Activated CD4-positive, alpha-beta T cell treated with anti-CD3 and anti-CD28 coated beads, Interleukin-2, amount 10 ng/mL, durations not matched to agents 7 days and 5 days (primary cell): ENCODE measurements at places on chromosomes 16 and 17.

DNA sequence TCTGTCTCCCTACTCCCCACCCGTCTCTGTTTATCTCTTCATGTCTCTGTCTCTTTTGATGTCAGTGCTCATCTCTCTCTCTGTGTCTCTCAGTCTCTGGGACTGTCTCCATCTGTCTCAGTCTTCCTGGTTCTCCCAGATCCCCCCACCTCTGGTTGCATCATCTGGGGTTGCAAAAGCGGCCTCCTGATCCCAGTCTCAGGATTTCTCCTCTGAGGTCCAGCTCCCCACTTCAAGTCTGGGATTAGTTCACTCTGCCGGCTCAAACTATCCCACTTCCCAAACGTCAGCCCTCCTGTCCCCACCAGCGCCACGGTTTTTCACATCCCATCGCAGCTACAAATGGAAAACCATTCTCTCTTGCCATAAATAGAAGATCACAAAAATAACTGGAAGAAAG is 9.0 kb downstream of the TEKT5 start:
- DNase-seq = no peak

GRCh38 chr17:57970710-57971109 is 15.5 kb upstream of the CUEDC1 start:
- DNase-seq = no peak

DNA sequence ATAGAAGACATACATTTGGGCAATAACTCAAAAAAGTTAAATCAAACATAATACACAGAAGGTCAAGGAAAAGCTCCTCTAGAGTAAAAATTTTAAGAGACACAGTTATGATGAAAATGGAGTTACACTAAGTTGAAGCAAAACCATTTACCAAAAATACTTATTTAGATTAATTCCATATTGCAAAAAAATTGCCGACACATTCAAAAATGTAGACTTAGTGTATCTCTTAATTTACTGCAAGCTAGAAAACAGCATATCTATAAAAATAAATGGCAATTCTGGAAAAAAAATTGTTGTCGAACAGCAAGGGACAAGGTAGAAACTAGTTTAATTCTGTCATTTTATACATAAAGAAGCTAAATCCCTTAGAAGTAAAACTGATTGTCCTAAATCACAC is 248.7 kb upstream of the KIF2B start:
- DNase-seq = no peak

GRCh38 chr16:4376893-4377572 is 5.4 kb downstream of the VASN start:
- DNase-seq = no peak

- no peak for DNase-seq
Observed at GRCh38 chr16:67396159-67397035, 3.1 kb upstream of the TPPP3 start.

DNA sequence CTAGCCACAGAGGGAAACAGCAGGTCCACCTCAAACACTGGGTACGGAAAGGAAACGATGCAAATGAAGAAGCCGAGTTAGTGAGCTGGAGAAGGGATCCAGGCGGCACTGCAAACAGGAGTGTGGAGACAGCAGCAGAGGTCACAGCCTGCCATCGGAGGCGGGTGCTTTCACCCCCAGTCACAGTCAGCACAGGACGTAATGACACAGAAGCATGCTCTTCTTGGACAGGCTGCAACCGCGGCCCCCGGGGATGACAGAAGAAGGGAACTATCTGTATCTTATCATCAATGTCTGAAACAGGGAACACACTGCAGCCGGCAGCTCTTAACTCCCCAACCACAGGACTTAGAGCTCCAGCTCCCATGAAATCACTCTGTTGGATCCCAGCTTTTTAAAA is 16.1 kb upstream of the SLC38A8 start:
- DNase-seq = no peak

GRCh38 chr17:57517632-57518456 is 227.3 kb downstream of the CCDC182 start:
- DNase-seq = no peak

GRCh38 chr16:85715169-85716021 is 26.6 kb upstream of the GINS2 start:
- DNase-seq = no peak

DNA sequence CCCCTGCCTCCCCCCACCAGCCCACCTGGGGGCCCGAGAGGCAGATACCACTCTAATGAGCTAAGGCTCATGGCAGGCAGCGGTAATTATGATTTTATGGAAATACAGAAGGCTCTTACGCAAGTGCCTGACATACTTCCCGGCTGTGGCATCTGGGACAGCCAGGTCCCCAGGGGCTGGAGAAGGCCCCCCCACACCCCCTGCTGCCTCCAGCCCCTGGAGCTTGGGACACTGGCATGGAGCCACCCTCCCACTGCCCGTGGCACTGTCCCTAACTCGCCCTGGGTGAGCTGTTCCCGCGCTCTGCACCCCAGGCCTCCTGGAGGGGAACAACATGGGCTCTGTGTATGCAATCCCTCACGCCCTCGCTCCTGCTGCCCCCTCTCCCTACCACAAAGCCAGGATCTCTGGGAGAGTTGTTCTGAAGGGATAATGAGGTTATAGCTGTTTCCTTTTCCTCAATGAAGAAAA is 5.4 kb upstream of the STAC2 start:
- DNase-seq = no peak

DNA sequence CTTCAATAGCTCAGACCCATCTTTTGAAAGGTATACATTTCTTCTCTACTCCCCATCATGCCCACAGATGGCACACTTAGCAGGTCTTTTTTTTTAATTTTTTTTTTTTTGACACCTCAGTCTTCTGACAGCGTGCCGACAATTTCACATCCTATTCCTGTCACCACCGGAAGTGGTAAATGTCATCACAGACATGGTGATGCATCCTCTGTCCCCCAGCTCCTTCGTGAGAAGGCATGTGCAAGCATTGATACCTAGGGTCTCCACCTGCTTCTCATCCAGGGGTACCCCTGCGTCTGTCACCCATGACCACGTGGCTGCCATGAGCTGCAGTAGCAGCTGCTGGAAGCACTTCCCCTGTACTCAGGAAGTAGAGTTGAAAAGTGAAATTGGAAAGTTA is 35.6 kb downstream of the ELAC2 start:
- DNase-seq = no peak

DNA sequence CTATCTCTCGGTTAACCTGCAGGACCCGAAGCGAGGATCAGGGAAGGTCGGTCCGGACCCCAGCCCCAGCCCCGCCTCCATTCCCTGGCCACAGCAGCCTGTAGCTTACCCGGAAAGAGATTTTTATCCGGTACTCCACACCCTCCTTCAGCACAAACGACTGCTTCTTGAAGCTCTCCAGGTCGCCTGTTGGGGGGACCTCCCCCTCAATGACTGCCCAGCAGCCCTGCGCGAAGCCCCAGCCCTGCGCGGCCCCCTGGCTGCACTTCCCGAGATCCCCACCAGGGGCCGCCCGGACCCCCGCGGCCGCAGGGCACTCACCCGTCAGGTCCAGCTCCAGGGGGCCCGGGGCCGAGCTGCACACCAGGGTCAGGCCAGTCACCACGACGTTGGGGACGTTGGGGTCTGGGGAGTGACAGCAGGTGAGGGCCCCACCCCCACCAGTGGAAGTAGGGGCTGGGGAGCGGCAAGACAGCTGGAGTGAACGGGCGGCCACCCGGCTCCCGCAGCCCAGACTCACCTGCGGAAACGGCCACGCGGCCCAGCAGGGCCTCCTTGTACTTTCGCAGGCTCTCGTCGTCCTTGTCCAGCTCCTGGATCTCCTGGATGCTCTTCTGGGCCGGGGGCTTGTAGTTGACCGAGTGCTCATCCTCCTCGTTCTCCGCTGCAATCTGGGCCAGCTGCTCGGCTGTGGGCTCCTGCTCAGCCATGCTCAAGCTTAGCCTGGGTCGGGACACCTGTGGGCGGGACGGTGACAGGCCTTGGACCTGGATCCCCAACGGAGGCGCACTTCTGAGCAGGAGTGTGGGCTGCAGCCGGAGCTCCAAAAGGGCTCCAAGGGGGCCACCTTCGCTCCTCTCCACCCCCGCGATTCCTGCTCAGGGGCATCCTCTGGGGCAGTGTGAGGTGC is 1.7 kb downstream of the ARHGDIA start:
- no peak for DNase-seq
